ENCODE measurements at places on chromosomes 7 and 10.

DNA sequence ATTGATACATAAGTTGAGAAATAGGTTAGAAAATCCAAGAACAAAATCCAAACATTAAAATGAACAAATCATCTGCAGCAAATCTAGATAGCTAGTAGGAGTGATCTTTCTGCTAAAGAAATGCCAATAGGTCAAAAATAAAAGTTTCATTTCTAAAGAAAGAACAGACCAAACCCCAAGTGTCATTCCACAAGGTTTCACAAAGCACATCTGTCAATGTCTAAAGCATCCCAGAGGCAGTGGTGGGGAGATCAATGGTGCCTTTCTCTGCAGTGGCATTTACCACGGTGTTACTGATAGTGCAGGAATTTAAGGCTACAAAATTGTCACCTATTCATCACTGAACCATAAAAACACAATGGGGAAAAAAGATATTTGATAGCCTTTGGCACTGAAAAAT is 147.9 kb downstream of the PARD3 start:
- DNase-seq: no peak

DNA sequence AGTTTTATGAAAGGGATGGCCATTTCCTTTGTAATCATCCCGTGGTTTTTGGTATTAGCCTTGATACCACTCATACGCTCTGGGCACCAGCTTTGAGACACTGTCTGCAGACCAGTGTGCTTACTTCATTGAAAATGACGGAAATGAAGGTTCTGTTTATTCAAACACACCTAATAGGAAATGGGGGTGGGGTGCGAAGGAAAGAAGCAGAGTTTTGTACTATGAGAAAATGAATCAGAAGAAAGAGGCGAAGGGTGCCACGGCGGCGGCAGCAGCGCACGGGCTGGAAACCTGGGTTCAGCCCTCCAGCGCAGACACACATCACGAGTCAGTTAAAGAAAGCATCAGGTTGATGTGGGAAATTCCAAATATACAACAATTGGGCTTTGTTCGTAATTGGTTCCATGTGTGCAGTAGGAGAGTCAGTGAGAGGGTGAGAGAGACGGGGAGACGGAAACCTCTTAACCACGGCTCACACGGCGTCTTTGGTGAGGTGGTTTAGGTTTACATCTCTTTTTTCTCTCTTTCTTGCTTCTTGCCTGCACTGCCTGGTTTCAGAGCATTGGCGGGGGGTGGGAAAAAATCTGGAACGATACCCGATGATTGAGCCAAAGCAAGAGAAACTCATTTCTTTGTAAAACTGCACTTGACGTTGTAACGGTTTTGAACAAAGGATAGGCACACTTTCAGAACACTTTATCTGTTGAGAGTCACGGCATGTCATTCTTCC is 321.2 kb downstream of the FRMD4A start:
- DNase-seq: peak; percentile 46

DNA sequence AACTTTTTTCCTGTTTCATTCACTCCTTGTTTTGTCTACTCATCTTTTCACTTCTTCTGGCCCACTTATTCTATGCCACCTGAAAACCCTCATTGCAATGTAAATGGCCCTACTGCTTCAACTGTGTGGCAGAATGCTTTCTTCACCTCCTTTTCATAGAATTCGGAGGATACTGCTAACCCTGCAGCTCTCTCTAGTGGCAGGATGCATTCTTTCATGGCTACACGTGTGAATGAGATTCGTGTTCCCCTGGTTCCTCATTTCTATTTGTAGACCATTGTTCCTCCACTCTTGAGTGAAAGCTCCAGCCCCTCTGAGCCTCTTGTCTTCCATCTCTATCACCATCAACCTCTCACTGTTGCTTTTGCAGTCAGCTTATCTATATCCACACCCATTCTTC is 20.9 kb upstream of the CYP26C1 start:
- DNase-seq: peak; percentile 45

- DNase-seq: no peak
Observed at GRCh38 chr7:82443547-82444219, at the start of gene CACNA2D1. Gene CACNA2D1 (minus strand): TSS chr7:82443777.

DNA sequence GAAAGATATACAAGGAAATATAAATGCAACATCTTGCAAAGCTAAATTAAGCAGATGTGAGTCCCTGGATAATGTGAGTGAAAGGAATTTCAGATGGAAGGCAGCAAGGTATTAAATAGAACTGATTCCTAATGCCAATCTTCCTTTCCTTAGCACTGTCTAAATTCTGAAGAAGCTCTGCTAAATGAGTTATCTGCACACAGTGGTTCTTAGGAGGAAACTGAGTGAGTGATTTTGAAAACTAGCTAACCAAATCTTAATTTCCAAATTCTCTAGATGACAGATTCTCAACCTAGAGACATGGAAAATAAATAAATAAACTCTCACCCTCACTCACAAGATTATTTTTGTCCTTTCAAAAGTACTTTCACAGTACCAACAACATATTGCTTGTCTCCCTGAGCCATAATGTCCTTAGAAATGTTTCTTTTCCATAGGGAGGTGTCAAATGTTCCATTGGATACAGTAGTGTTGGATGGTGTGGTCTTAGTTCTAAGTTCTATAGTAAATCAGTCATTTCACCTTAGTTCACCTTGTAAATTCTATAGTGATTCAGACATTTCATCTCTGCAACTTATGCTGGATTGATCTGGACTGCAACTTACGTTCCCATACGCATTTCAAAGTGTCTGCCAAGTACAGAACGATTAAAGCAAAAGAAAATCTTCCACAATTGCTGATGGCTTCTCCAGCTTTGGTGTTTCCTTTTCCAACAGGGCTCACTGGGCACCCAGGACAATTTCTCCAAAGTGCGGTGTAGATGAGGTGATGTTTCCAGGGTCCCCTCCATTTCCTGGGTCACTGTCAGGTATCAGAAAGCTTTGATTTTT is 145.4 kb upstream of the FAM171A1 start:
- DNase-seq: no peak
